ENCODE measurements at places on chromosomes 6 and 20.

DNA sequence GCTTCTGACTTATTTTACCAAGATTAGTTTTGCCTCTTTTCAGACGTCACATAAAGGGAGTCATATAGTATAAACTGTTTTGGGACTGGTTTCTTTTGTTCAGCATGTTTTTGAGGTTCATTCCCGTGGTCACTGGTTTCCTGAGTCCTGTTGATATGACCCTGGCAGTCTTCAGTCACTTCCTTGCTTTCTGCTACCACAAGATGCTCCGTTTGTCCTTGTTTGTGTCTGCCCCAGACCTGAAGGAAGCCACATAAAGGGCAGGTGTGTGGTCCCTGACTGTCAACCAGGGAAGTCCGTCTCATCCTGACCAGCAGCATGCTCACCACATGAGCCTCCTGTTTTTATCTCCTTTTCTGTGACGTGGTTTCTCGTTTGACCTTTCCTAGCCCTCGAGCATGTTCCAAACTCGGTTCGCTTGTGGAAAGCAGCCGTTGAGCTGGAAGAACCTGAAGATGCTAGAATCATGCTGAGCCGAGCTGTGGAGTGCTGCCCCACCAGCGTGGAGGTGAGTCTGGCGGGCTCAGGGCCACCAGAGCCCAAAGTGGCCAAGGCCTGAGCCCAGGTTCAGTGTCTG is 26.1 kb upstream of the C20orf204 start:
- no peak for DNase-seq

DNA sequence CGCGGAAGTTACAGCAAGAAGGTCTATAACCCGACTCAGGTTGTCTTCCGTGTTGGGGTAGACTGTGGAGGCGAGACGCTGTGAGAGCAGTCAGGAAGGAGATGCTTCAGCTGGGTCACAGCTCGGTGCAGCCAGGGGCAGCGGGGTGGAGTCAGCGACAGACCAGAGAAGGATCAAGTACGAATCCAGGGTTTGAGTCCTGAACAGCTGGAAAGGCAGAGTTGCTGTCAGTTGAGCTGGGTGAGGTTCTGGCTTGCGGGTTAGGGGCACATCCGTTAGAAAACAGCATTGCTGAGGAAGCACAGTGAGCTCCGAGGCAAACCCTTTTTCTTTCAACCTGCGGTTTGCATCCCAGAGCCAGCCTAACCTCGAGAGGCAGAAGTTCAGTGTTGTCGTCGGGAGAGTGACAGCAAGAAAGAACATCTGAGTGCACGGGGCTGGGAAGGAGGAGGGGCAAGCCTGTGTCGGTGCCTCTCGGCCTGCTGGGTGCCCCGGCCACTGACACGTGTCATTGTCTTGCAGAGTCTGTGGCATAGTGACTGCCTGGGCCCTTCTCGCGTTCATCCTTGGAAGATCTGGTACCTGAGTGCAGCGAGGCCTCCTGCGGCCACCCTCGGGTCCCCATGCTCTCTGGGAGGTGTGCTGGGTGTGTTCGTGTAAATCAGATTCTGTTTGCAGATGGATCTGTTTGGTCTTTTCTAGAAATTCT is 20.0 kb downstream of the PNLDC1 start:
- no peak for DNase-seq

DNA sequence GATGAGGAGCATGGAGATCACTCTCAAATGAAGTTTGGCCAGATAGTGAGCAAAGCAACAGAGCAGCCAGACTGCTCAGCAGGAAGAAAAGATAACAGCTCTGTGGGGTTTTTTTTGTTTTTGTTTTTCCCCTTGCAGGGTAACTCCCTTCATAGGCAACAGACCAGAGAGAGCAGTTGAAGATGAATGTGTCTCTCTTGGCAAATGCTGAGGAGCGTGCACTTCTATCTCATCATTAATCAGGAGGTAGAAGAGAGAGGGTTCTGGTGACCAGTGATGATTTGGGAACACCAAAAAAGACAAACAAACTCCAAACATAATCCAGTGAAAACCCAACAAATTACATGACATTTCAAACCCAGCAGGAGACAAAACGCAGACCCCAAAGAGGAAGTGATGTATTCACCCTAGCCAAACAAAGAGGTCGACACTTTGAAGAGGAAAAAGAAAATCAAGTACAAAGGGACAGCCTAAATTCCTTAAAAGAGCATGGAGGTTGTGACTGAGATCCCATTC is 66.2 kb upstream of the RREB1 start:
- DNase-seq, result no peak

DNA sequence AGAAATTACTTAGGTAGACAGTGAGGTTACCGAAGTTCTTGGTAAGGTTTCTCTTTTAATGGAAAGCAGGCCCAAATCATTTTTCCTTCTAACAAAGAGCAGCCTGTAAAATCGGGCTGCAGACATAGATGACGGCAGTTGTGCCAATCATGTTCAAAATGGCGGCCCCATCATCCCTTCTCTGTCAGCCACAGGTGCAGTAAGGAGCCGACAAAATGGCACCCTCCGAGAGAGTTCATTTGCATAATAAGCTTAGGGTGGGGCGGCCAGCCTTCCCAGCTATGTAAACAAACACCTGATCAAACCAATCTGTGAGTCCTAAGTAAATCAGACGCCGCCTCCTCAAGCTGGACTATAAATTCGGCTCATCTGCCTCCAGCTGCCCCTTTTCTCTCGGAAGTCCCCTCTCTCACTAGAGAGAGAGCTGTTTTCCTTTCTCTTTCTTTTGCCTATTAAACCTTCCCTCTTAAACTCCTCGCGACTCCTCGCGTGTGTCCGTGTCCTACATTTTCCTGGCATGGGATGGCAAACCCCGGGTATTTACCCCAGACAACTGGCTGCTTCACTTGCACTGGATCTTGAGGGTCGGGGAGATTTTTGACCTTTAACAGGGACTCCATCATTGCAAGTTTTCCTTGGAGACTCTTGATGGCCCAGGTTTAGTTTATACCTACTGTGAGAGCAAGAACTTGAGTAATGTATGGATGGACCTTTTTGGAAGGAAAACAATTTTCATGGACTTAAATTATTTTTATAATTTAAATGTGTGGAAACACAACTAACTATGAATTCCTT is 8.9 kb upstream of the DDR1 start:
- no peak for DNase-seq

GRCh38 chr20:63457737-63458136 is 14.7 kb downstream of the KCNQ2 start:
- no peak for DNase-seq

- DNase-seq, result no peak
Observed at GRCh38 chr20:57553376-57554018, 7.4 kb upstream of the PCK1 start.

GRCh38 chr6:49552596-49552995 is 2.1 kb downstream of the C6orf141 start:
- no peak for DNase-seq

DNA sequence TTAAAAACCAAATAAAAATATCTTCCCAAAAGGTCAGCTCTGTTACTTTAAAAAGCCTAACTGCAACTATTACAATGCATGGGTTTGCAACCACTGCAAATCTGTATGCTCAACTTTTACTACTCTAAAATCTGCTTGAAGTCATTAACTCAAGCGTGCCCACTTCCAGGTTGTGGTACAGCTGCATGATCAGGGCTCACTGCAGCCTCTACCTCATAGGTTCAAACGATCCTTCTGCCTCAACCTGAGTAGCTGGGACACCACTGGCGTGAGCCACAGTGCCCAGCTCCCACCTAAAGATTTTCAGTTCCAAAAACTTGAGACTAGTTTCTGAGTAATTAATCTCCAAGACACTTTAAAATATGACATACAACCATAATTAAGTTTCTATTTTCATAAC is 8.2 kb downstream of the DIDO1 start:
- no peak for DNase-seq
